ENCODE measurements at places on chromosomes 4 and X.
A peak's percentile ranks its signal among the peaks of the same experiment; 100 is the strongest.

DNA sequence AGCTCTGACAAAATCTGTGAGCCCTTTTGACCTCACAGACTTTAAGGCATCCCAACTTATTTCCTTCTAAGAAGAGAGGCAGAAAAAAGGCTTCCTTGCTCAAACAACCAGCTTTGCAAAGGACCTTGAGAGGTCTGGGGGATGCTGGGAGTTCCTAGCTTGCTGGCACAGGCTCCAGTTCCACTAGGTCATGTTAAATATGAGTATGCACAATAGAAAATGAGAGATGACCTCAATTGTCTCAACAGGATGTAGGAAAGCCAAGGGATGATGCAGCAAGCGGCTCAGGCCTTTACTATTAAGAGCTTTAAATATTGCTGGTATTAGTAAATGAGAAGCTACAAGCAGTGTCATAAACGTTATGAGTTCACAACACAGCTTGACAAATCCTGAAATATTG lies 13.3 kb upstream of the ZNF827 start:
- no peak for DNase-seq

- DNase-seq, result peak; percentile 31
These were observed 32.8 kb downstream of the ELOVL6 start for GRCh38 chr4:110165382-110166286.

- DNase-seq, result no peak
These were observed 182.0 kb upstream of the FAM241A start for GRCh38 chr4:111963158-111963700.

GRCh38 chrX:40063555-40063954 lies 34.2 kb downstream of the BCOR start:
- DNase-seq, result no peak

GRCh38 chr4:4609622-4610334 lies 67.9 kb upstream of the STX18 start:
- no peak for DNase-seq

DNA sequence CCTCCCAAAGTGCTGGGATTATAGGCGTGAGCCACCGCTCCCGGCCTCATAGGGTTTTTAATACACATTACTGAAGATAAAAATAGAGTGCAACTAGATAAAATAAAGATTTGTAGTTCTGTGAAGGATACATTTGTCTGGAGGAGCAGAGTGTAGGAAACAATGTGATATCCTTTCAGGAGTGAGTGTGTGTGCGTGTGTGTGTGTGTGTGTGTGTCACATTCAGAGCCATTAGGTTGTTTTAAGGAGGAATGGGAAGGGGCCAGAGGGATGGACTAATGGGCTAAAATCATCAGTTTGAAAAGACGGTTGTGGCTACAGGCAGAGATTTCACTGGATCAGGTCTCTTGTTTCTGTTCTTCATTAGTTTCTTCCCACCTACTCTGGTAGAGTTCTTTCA lies 40.0 kb downstream of the RBPJ start:
- DNase-seq, result no peak

DNA sequence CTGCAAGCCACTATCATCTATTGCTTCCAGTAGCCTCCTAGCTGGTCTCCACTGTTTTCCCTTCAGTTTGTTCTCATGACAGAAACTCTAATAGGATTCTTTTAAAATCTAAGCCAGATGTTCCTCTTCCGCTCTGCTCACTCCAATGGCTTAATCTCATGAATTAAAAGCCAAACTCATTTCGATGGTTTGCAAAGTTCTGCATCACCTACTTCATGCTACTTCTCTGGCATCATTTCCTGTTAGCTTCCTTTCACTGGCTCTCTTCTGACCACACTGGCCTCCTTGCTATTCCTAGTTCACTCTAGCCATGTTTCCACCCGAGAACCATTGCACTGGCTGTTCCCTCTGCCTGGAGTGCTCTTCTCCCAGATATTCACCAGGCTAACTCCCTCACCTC lies 102.0 kb upstream of the LSM6 start:
- no peak for DNase-seq

- peak; percentile 1 for DNase-seq
These were observed 81.2 kb downstream of the APOOL start for GRCh38 chrX:85084770-85085393.

DNA sequence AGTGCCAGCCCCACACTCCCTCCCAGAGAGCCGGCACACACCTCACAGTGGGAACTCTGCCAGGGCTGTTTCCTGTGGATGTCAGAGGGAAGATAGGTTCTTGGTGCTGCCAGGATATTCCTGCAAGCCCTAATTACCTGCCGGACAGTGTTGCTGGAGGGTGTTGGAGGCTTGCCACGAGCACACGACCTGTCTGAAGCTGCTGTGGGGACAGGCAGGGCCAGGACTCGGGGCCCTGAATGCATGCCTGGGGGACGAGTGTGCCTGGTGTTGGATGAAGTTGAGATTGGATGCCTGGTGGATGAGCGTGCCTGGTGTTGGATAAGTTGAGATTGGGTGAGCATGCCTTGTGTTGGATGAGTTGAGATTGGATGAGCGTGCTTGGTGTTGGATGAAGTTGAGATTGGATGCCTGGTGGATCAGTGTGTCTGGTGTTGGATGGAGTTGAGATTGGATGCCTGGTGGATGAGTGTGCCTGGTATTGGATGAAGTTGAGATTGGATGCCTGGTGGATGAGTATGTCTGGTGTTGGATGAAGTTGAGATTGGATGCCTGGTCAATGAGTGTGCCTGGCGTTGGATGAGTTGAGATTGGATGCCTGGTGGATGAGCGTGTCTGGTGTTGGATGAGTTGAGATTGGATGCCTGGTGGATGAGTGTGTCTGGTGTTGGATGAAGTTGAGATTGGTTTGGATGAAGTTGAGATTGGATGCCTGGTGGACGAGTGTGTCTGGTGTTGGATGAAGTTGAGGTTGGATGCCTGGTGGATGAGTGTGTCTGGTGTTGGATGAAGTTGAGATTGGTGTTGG lies 23.2 kb upstream of the UVSSA start:
- peak; percentile 63 for DNase-seq

DNA sequence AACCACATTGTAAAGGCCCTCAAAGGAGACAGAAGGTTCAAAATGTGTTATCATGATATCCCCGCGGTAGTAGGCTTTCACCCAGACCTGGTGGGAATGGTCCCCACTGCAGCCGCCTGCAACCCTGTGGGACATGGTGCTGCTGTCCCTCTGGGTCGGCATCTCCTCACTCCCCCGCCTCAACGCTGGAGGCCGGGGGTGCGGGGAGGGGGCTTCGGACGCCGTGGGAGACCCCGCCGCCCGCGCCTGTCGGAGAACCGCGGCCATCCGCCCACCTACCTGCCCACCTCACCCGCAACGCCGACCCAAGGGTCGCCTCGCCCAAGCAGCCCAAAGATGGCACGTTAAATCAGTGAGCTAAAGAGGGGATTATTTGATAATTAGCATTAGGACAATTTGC lies 11.2 kb upstream of the ARMCX1 start:
- DNase-seq, result no peak

DNA sequence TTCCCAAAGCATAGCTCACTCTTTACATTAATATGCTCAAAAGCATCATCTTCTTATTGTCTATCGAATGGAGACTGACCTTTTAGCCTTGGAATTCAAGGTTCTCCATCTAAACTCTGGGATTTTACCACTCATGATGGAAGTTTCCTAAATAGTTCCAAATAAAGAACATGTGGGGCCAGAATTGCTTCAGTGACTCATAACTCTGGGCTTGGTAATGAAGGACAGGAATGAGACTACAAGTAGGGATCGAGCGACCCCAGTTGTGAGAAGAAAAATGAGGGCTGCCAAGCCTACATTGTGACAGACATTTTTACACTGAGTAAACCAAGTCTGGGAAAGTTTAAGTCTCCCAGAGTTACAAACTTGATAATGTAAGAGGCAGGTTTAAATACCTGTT lies 269.9 kb downstream of the CBLL2 start:
- DNase-seq, result no peak

- no peak for DNase-seq
These were observed 33.2 kb upstream of the FAM9A start for GRCh38 chrX:8834392-8834791.

GRCh38 chr4:76953956-76954355 lies 4.4 kb downstream of the SEPTIN11 start:
- no peak for DNase-seq

DNA sequence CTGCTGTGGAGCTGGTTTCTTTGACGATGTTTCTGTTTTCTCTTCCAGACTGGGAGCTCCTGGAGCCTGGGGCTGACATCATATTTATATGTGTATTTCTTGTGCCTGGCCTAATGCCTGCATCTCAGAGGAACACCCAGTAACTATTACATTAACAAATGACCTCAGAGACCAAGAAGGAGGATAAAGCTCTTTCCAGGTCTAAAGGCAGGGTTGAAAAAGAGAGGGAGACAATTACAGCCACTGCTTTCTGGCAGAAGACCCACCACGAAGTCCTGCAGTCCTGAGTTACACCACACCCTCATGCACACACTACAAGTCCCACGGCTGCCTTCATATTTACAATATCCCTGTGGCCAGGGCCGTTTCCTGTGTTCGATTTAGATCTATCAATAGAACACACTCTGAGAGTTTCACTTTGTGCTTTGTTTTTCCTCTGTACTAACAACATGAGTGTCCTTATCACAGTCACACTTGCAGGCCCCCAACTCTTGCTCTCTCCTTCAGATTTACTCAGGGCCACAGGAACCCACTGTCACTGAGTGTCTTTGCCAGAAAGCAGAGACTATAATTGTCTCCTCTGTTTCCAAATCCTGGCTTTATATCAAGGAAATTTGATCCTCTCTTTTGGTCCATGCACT lies 535.5 kb downstream of the MID1IP1 start:
- no peak for DNase-seq

DNA sequence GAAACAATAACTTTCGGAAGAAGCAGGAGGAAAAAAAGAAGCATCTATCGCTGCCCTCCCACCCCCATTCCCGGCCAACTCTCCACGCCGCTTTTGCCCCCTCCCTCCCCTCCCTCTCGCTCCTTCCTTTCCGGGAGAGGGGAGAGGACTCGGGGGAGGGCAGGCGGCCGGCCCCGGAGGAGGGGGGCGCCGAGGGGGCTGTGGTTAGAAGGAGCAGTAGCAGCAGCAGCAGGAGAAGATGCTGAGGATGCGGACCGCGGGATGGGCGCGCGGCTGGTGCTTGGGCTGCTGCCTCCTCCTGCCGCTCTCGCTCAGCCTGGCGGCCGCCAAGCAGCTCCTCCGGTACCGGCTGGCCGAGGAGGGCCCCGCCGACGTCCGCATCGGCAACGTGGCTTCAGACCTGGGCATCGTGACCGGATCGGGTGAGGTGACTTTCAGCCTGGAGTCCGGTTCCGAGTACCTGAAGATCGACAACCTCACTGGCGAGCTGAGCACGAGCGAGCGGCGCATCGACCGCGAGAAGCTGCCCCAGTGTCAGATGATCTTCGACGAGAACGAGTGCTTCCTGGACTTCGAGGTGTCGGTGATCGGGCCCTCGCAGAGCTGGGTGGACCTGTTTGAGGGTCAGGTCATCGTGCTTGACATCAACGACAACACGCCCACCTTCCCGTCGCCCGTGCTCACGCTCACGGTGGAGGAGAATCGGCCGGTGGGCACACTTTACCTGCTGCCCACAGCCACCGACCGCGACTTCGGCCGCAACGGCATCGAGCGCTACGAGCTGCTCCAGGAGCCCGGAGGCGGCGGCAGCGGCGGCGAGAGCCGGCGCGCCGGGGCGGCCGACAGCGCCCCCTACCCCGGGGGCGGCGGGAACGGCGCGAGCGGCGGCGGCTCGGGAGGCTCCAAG lies 1.3 kb downstream of the PCDH7 start:
- DNase-seq, result no peak

DNA sequence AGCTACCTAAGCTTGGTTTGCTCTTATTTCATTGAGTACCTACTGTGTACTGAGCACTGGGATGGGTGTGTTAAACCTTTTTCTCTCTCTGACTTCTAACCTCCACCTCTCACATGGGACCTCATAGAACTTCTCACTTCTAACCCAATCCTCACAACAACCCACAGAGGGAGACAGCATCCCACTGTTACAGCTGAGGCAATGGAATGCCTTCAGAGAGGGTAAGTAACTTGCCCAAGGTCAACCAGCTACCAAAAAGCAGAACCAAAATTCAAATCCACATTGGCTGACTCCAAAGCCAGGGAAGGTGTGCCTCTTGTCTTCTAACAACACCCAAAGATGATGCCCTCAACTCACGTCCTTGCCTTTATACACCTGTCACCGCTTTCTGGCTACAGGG lies 5.4 kb downstream of the SEL1L3 start:
- DNase-seq, result no peak

DNA sequence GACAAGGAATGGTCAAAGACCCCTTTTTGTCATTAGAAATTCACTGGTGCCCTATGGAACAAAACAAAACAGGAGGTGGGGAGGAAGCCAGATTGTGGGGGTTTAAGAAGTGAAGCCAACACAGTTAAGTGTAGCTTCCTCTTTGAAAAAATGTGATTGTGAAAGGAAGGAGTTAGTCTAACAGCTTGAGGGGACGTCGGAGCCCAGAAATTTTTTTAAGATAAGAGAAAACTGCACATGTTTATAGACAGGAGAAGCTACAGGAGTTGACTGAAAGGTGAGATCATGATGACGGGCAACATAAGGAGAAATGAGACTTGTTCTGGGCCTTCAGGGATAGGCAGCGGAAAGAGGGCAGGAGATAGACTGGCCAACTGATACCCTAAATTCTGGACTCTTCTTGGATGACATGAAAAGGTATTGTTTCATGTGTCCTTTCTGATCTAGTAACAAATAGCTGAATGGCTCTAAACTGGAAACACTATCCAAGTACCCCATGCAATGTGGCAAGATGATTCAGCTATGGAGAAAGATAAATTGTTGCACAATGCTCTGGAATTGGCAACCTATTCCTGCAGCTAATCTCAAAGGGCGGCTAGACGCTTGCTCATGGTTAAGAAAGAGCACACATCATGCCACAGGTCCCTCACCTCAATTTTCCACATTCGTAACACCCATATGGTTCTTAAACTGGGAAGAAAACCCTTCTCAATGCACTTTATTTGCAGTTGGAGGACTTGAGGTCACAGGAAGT lies 3.7 kb upstream of the HDAC8 start:
- no peak for DNase-seq

- DNase-seq, result no peak
These were observed 29.8 kb upstream of the HPGDS start for GRCh38 chr4:94372228-94372978.

GRCh38 chr4:41822325-41822724 lies 73.8 kb upstream of the PHOX2B start:
- DNase-seq, result no peak

DNA sequence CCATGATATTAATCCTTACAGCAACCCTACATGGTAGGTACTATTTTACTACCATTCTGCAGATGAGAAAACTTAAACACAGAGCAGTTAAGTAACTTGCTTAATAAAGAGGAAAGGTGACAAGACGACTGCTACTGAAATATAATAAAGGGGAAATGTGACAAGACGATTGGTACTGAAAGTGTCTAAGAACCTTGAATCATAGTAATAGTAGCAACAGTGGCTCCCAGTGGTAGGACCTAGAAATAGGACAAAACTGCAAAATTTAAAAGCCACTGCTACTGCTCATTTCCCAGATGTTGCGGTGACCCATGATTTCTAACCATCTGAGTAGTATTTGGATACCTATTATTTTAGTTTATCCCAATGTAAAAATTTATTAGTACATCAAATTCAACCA lies 89.5 kb downstream of the TASL start:
- DNase-seq, result peak; percentile 4

GRCh38 chr4:8352368-8353157 lies 83.0 kb downstream of the HTRA3 start:
- DNase-seq, result no peak

Measured in HCT116 (cell line).